ENCODE measurements at places on chromosomes 13 and 19.

DNA sequence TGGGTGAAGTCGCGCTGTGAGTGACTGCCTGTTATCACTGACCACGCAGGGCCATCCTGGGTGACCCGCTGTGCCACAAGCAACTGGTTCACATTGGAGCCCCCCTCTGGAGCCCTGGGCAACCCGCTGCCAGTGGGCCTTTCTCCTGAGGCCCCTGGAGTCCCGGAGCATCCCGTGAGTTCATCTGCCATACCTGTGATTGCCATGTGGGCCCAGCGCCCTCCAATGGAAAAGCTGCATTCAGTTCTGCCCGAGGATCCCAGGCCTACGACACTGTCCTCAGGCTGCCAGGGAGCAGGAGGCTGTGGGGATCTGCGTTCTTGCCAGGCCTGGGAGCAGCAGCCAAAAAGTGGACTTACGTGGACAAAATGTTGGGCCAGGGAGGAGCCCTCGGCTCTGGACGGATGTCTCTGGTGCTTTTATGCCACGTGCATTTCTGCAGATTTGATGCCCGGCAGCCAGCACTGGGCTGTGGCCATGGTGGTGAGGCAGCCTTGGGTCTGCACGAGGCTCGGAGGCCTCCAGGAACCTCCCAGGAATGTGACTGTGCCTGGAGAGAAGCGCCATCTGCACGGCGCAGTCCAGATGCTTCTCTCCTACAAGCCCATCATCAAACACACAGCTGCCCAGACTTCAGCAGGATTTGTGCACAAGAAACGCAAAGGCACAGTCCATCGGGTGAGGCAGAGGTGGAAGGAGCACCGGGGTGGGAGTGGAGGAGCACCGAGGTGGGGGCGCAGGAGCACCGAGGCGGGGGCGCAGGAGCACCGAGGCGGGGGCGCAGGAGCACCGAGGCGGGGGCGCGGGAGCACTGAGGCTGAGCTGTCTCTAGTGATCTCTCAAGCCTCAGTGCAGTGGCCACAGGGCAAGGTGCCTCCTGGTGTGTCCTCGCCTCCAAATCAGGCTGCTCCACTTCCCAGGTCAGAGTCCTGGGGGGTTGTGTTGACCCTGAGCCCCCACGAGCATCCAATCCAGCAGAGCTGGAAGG lies 44.0 kb downstream of the C13orf46 start:
- H3K27ac ChIP-seq, result no peak overlapping the region
- no peaks in the 10 kb centered on the region for H3K36me3 ChIP-seq
- no peak for DNase-seq
- H3K27me3 ChIP-seq, result peaks cover 35% of the 10 kb centered on the region
- H3K4me1 ChIP-seq, result no peaks in the 10 kb centered on the region

GRCh38 chr13:94859811-94860210 lies 147.5 kb upstream of the SOX21 start:
- no peaks in the 10 kb centered on the region for H3K36me3 ChIP-seq
- H3K4me1 ChIP-seq, result peaks cover 13% of the 10 kb centered on the region
- H3K27ac ChIP-seq, result no peak overlapping the region
- DNase-seq, result no peak
- H3K4me3 ChIP-seq, result no peak overlapping the region

GRCh38 chr19:50562329-50562728 lies 5.9 kb downstream of the LRRC4B start:
- peaks cover 22% of the 10 kb centered on the region for H3K4me1 ChIP-seq
- no peaks in the 10 kb centered on the region for H3K36me3 ChIP-seq
- peaks cover 66% of the 10 kb centered on the region for H3K27me3 ChIP-seq
- H3K27ac ChIP-seq, result no peak overlapping the region

GRCh38 chr13:79799059-79799867 lies 318.3 kb downstream of the NDFIP2 start:
- H3K4me3 ChIP-seq, result no peak overlapping the region
- no peaks in the 10 kb centered on the region for H3K36me3 ChIP-seq
- DNase-seq, result no peak
- H3K27ac ChIP-seq, result no peak overlapping the region

GRCh38 chr13:41327994-41328790 lies 17.1 kb downstream of the NAA16 start:
- H3K27me3 ChIP-seq, result no peaks in the 10 kb centered on the region
- no peak overlapping the region for H3K27ac ChIP-seq
- DNase-seq, result no peak
- no peak overlapping the region for H3K4me3 ChIP-seq
- peaks cover 5% of the 10 kb centered on the region for H3K4me1 ChIP-seq

DNA sequence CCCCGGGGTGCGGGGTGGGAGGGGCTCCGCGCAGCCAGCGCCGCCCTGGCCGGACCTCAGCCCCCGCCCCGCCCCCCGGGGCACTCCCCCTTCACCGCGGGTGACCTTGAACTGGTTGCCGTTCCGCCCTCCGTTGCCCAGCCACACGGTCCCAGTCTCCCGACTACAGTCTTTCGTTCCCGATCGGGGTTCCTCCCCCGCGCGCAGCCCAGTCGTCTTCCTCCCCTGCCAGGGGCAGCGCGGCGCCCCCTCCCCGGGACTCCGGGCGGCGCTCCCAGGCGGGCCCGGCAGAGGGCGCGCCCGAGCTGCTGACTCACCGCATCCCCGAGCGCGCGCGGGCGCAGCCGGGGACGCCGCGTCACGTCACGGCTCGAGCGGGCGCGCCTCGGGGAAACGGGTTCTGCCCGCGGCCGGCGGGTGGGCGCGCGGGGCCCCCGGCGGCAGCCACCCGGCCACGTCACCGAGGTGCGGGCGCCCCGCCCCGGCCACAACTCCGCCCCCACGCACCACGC lies 459 bp downstream of the MIDN start:
- H3K27ac ChIP-seq, result peak overlapping the region; percentile 77
- peak; percentile 77 for DNase-seq
- H3K4me3 ChIP-seq, result peak overlapping the region; percentile 88
- peaks cover 37% of the 10 kb centered on the region for H3K4me1 ChIP-seq

GRCh38 chr19:31408460-31409124 lies 59.4 kb upstream of the TSHZ3 start:
- no peak overlapping the region for H3K4me3 ChIP-seq
- no peak for DNase-seq
- H3K4me1 ChIP-seq, result no peaks in the 10 kb centered on the region
- peak overlapping the region; percentile 51 for H3K27ac ChIP-seq
- H3K27me3 ChIP-seq, result no peaks in the 10 kb centered on the region

- DNase-seq, result no peak
- H3K4me3 ChIP-seq, result no peak overlapping the region
- no peak overlapping the region for H3K27ac ChIP-seq
- H3K27me3 ChIP-seq, result no peaks in the 10 kb centered on the region
- peaks cover 17% of the 10 kb centered on the region for H3K36me3 ChIP-seq
- H3K4me1 ChIP-seq, result no peaks in the 10 kb centered on the region
Observed at GRCh38 chr19:53224606-53225005, 30.1 kb downstream of the ZNF677 start.

- H3K4me1 ChIP-seq, result no peaks in the 10 kb centered on the region
- no peaks in the 10 kb centered on the region for H3K27me3 ChIP-seq
- no peak overlapping the region for H3K27ac ChIP-seq
- DNase-seq, result no peak
Observed at GRCh38 chr13:27562457-27562856, 57.9 kb downstream of the LNX2 start.

DNA sequence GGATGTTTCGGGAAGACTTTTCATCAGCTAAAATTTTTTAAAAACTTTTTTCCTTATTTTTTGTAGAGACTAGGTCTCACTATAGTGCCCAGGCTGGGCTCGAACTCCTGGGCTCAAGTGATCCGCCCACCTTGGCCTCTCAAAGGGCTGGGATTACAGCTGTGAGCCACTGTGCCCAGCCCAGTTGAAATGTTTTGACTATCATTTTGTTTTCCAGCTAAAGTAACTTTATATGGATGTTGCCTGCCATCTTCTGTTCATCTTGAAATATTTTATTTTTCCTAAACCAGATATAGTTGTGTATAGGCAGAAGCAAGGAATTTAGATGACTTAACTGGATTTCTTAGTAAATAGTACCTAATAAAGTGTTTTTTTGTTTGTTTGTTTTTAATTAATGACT lies 7.0 kb downstream of the CAB39L start:
- H3K27ac ChIP-seq, result no peak overlapping the region
- peaks cover 10% of the 10 kb centered on the region for H3K36me3 ChIP-seq
- H3K4me1 ChIP-seq, result peaks cover 16% of the 10 kb centered on the region
- no peak overlapping the region for H3K4me3 ChIP-seq
- no peak for DNase-seq
- no peaks in the 10 kb centered on the region for H3K27me3 ChIP-seq

Data from stimulated activated naive B cell treated with anti-CD40 and anti-IgM and Interleukin-4, amounts not matched to agents 10 μg/mL and 1 μg/mL and 100 μg/mL, for 72 hours (primary cell).